ENCODE measurements at places on chromosomes 5 and 9.

GRCh38 chr5:1019001-1019905 is 10.7 kb downstream of the NKD2 start:
- DNase-seq: no peak

- DNase-seq: no peak
These were observed 103.5 kb upstream of the EQTN start for GRCh38 chr9:27400334-27400880.

DNA sequence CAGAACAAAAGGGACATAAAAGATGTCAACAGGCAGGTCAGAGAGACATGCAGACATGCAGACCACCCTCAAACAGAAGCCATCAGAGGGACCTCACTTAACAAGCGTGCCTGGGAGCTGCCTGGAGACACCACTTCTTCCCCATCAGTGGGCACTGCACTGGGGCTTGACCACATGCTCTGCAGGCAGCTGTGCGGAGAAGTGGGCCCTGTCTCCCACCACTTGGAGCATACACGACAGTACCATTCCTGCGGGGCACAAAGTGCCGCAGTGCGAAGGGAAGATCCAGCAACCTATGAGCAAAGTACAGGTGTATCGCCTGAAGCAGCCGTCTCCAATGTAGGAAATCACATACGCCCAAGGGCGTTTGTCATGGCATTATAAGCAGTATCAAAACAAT is 150.5 kb upstream of the FOXD4L5 start:
- no peak for DNase-seq

DNA sequence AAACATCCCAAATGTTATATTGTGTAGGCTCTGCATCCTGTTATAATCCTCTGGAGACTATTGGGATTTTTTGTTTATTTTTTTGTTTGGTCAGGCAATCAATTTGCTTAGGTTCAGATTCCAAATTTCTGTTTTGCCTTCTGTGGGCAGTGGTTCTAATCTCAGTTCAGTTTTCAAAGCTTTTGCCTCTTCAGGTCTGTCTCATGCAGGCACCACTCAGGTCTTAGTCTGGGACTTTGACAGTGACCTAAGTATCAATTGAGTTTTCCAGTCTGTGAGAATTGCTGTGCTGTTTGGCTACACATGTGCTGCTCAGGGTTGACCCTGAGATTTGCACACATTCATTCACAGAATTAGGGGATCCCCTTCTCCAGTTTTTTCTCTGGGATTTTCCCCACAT is 14.1 kb downstream of the SNX2 start:
- DNase-seq: no peak

DNA sequence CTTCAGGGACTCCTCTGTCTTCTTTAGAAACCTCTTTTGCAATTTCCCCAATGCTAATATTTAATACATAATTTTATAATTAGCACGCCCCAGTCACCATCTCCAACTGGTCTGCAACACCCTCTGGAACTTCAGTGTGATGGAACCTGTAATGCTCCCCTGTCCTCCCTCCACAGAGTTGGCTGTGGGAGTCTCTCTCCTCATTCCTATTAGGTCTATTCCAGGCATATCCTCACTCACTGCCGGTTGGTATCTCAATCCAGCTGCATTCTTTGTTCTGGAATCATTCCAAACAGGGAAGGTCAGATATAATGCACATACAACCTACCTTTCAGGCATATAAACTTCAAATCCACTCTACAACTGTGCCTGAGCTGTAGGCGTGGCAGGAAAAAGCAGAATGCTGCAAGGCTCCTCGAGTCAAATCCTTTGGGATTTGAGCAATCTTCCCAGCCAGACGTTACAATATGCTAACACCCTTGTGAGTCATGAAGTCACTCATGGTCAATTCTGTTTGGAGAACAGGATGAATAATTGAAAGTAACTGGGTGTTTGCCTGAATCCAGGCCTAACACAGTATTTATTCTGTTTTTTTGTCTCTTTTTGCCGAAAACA is 293.8 kb downstream of the CWC27 start:
- DNase-seq: no peak

Data from stimulated activated CD4-positive, alpha-beta T cell treated with anti-CD3 and anti-CD28 coated beads, Interleukin-2, amount 100 ng/mL, for 48 hours (primary cell).